ENCODE measurements at places on chromosomes 1 and 21.

- DNase-seq, result no peak
Observed at GRCh38 chr1:228332797-228333738, 73.6 kb downstream of the TRIM11 start.

DNA sequence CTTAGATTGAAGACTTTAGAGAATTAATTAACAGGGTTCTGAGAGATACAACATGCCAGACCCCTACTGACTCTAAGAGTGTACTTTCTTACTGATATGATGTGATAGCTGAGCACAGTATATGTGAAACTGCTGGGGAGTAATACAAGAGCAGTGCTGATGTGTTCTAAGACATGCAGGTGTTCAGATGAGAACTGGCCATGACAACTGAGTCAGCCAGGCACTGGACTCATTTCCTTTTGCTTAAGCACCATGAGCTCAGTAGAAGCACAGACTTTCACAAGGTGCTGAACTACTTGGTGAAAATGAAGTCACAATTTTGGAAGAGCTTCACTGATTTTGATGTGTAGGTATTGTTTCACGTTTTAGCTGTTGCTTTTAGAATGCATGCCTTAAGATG lies 15.9 kb upstream of the POGZ start:
- DNase-seq, result no peak

GRCh38 chr1:70071601-70072000 lies 133.8 kb downstream of the LRRC40 start:
- DNase-seq, result no peak

DNA sequence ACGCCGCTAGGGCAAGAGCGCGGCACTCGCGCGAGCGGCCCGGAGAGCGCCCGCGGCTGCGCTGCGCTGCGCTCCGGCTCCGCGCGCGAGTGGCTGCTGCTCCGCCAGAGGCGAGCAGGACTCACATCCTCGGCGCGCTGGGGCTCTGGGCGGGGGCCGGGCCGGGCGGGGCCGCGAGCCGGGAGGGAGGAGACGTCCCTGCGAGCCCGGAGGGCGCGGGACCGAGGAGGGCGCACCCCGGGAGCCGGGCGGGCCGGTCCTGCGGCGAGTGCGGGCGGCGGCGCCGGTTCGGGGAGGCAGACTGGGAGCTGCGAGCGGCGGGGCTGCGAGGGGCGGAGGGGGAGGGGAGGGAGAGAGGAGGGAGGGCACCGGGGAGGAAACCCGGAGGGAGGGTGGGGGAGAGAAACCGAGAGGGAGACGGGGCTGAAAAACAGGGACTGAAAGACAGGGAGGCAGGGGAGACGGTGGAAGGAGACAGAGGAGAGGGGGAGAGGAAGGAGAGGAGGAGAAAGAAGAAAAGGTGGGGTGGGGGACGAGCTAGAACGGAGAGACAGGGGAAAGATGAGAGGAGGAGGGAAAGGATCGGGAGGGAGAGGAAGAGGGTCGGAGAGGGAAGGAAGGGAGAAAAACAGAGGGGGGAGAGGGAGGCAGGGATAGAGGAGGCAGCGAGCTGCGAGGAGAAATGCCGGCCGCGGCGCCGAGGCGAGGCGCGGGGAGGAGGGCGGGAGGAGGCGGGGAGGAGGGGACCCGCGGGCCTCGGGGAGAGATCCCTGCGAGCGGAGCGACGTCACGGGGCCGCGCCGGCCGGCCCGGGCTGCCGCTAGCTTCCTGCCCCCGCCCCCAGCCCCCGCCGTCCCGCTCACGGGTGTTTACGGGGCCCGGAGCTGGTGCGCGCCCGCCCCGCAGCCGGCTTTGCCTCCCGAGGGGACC lies at the start of gene CAMK2N1:
TSS of gene CAMK2N1 (minus strand) at position 684 of the 930 bp plus-strand sequence. CDS start 831 bp downstream, outside the sequence.
- DNase-seq, result peak; percentile 63

- DNase-seq, result no peak
Observed at GRCh38 chr21:23093259-23093658, 2095.1 kb downstream of the NCAM2 start.

- DNase-seq, result no peak
Observed at GRCh38 chr1:181064011-181064623, 24.4 kb upstream of the IER5 start.

DNA sequence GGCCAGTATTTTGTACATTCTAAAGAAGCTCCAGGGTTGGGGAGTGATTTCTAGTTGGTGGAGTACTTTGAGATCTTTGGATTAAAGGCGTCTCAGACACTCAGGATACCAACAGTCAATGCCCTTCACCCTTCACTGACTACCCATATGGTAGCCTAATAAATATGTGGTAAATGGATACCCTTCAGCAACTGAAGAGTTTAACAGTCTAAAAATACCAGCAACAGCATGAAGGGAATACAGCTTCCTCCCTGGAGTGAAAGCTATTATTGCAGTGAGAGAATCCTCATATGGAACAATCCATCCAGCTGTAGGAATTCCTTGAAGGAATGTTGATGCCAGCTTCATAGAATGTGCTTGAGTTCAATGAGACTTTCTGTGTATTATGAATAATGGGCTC lies 26.8 kb downstream of the DNAJC11 start:
- no peak for DNase-seq

DNA sequence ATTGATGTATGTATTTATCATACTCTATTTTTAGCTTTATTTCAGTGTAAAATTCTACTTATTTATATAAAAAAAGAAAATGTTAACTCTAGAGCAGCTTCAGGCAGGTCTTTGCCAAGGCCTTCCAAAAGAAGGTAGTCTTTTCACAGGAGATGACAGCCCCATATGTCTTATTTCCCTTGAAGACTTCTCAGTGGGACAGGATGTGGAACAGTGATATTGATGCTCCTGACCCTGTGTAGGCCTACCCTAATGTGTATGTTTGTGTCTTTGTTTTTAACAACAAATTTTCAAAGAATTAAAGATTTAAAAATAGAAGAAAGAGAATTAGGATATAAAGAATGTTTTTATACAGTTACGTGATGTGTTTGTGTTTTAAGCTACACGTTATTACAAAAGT lies 1593.6 kb downstream of the AMY1C start:
- DNase-seq, result no peak

Data from germinal center (tissue), 1 donor.